ENCODE measurements at places on chromosomes 11 and 22.
A peak's percentile ranks its signal among the peaks of the same experiment; 100 is the strongest.

GRCh38 chr22:27669798-27670599 lies 131.6 kb downstream of the MN1 start:
- DNase-seq: peak; percentile 64

- no peak for DNase-seq
Observed at GRCh38 chr11:44904261-44905020, 46.2 kb downstream of the TP53I11 start.

- no peak for DNase-seq
Observed at GRCh38 chr22:37310815-37311595, 28.7 kb downstream of the CYTH4 start.

DNA sequence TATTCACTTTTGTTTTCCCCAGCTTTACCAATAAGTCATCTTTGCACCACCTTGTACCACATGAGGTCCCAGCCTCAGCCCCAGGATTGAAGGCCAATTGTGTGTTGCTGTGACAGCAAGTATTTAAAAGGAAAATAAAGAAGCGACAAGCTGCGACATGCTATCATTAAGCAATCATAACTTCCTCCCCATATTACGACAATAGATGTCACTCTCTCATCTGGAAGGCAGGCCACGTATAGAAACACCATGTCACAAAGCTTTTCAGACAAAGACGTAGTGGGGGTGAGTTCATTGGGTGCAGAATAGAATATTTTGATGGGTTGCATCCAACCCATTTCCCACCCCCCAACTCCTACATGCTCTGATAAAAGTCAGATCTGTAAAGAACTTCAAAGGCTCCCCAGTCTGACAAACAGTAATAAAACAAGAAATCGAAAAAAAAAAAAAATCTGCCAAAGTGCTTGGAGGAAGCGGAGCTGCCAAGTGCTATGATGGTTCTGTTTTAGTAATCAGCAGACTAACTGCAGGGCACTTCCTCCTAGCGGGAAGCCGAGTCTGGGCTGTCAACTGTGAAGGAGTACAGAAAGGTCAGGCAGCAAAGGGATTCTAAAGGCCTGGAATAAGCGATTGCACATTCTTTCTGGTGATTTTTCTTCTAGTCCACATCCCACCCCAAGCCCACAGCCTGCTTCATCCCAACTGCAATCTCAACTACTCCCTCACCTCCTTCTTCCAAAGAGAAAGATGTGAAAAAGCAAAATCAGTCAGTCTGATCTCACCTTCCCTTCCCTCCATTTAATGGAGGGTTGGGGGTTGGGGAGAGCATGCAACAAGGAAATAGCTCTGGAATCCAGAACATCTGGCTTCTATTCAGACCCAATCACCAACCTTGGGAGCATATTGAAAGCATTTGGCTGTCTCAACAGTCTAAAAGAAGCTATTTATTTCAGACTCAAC lies 131.4 kb upstream of the UBASH3B start:
- DNase-seq: peak; percentile 22

GRCh38 chr22:29302402-29302680 lies 4.1 kb upstream of the GAS2L1 start:
- no peak for DNase-seq

DNA sequence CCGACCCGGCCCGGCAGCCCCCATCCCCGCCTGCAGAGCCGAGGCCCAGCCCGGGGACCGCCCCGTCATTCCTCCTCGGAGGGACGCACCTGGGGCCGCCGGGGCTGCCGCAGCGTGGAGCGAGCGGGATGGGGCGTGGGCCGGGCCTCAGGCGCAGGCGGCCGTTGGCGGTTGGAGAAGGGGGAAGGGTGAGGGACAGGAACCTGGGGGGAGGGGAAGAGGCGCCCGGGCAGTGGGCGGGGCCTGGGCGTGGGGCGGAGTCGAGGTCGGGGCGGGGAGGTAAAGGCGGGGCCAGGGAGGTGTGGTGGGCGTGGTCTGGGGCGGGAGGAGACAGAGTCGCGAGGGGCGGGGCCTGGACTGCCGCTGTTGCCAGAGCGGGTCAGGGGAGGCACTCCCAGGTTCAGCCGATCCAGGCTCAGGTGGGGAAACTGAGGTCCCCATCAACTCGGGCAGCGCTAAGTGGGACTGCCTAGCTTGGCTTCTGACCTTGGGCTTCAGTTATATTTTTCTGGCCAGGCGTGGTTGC lies at the start of gene TESMIN:
TSS of gene TESMIN (minus strand) at position 190 of the 526 bp plus-strand sequence. CDS start 860 bp downstream, outside the sequence.
- DNase-seq: peak; percentile 74

DNA sequence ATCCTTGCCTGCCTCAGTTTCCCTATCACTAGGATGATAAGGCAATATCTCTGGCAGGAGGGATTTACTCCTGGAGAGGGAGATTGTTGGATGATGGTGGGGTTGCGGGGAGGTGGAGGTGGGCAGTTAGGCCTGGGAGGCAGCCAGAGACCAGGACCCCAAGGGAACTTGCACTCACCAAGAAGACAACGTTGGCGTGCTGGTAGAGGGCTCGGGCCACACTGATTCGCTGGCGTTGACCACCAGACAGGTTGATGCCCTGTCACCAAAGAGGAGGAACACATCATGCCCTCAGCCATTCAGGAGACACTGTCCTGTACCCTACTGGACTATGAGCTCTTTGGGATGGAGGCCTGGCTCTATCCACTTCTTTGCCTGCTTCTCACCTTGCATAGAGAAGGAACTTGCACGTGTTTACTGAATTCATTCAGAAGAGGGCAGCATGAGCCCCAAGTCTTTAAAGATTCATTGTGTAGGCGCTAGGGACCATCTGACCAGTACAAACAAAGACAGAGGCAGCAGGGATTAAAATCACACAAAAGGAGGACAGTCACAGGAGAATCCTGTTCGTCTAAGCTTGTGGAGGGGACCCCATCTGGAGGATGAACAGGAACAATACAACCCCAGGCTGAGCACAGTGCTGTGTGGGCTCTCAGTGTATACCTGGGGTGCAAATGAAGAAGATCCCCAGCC lies 24.2 kb upstream of the KCNJ11 start:
- no peak for DNase-seq

GRCh38 chr11:98411777-98412176 lies 609.0 kb upstream of the CNTN5 start:
- no peak for DNase-seq

DNA sequence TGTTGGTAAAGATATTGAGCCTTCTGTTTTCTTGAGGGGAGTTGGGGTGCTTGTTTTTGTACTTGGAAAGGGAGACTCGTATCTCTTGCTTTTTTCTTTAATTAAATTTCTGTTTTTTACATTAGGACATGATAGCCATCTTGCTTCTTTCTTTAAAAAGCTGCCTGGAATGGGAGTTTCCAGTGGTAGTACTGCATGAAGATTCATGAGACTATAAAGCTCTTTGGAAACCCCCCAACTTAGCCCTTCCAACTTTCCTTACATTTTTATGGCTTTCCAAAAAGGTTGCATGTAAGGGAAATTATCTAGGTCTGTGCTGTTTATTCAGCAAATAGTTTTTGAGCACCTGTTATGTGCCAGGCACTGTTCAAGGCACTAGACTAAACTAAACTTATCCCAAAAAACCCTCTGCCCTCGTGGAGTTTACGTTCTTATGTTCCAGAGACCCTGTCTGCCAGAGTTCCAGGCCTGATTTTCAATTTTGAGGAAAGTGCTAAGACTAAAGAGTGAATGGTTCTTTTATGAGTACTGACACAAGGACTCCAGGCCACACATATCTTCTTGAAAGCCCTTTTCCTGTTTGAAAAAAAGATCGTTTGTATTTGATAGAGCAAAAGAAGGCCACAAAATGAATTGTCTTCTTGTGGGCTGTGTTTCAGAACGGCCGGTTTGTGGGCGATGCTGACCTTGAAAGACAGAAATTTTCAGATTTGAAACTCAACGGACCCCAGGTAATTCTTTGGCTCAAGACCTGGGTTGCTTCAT lies 31.9 kb downstream of the CTNND1 start:
- no peak for DNase-seq

- peak; percentile 45 for DNase-seq
Observed at GRCh38 chr11:46560300-46560991, 33.4 kb downstream of the AMBRA1 start.

- DNase-seq: no peak
Observed at GRCh38 chr11:131602431-131602830, 232.0 kb downstream of the NTM start.

GRCh38 chr11:34348096-34348495 lies 9.7 kb downstream of the ABTB2 start:
- no peak for DNase-seq

DNA sequence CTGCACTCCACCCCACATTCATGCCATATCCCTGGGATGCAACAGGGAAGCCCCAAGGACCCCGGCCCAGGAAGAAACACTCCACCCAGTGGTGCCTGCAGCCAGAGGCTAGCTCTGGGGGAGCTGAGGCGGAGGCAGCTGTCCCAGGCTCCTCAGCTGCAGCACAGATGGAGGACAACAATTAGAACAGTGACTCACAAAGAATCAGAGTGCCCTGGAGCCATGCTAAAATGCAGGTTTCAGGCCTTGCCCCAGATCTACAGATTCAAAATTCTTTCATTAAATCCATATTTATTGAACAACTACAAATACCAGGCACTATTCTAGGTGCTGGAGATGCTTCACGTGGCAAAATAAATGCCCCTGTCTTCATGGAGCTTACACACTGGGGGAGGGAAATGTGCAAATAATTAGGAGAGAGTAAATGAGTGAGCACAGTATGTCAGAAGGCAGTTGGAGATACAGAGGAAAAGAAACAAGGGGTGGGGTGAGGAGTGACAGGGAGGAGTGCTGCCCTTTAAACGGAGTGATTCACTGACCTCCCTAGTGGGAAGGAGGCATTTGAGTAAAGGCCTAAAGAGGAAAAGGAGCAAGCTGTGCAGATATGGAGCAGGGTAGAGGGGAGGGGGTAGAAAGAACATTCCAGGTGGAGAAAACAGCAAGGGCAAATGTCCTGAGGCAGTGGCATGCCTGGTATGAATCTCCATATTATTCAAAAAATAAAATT lies 73.3 kb upstream of the CSNK2A3 start:
- no peak for DNase-seq

DNA sequence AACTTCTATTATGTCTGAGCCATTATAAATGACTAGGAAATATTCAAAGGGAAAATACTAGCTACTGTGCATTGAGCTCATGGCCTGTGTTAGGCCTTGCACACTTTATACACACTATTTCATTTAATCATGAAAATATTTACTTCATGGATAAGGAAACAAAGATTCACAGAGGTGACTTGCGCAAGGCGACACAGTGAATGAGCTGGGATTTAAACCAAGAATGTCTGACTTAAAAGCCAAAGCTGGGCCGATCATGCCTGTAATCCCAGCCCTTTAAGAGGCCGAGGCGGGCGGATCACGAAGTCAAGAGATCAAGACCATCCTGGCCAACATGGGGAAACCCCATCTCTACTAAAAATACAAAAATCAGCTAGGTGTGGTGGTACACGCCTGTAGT lies 231.5 kb downstream of the MIAT start:
- DNase-seq: no peak

DNA sequence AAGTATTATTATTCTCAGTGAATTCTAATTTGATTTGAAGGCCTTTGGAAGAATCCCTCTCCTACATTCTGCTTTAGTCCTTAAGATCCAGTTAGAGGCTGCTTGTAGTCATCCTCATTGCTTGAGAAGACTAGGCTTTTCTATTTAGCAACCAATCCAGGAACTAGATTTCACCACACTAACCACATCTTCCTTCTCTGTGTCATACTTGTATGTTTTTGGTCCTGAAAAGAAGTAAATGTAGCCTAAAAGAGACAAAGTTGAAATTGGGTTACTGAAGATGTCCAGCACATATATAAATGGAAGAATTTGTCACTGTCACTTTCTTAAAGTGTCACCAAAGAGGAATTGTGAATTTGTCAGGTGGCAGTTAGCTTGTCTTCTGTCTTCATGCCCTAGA lies 46.6 kb upstream of the MMP7 start:
- DNase-seq: no peak

DNA sequence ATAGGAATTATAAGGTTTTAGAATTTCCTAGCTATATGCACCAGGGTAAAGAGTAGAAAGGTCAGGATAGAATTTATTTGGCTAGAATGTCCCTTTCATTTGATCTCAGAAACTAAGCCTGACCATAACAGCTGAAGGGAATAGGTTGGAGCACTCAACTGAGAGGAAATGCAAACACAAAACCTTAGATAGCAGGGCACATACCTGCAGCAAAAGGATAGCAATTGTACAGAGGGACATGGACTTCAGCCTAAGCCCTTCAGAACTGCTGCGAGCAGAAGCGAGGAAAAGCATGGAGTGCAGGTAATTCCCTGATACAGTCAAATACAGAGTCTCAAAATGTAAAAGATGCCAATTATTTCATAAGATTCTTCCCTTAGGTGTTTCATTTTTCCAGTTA lies 211.0 kb upstream of the DDI1 start:
- DNase-seq: no peak

GRCh38 chr11:102385085-102386007 lies 38.3 kb downstream of the BIRC2 start:
- no peak for DNase-seq

DNA sequence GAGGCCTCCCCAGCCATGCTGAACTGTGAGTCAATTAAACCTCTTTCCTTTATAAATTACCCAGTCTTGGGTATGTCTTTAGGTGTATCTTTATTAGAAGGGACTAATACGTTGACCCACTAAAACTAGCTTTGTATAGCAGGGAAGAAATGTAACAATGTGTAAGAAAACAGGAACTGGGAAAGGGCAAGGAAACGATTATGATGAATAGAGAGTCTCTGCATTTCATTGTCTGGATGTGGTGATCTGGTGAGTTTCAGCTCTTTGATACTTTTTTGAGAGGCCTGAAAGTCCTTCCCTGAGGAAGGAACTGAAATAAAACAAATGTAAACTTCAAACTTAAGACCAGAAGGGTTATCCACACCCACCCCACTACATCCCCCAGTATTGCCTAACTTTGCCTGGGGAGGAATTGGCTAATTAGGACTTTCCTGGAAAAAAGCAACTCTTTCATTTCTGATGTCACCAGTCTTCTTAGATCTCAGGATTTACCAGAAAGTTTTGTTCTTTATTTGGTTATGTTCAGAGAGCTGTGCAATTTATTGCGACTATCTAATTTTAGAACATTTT lies 119.0 kb downstream of the LDLRAD3 start:
- peak; percentile 83 for DNase-seq

DNA sequence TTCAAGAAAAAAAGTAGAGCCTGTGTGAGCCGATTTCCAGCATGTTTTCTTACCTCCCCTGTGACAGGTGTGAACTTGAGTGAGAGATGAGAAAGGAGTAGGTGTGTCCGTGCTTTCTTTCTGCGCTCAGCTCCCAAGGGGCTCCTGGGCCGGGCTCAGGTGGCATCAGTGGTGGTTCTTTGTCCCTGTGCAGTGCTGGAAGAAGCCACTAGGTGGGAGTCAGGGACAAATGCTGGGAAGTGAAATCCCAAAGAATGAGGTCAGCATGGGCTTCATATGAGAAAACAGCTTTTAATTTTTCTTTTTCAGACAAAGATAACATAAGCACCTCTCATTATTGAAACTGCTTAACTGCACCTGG lies 57.8 kb downstream of the PPFIBP2 start:
- DNase-seq: peak; percentile 79

Data from cardiac fibroblast (primary cell).